Hypothalamus (tissue), 51 donors: ENCODE measurements at places on chromosomes 1 and 21.

- no peak for DNase-seq
Measured at GRCh38 chr1:232335261-232335660, 294.7 kb downstream of the SIPA1L2 start.

- DNase-seq: no peak
Measured at GRCh38 chr1:110170766-110171733, 20.8 kb downstream of the SLC6A17 start.

GRCh38 chr1:99745061-99745460 is 21.4 kb downstream of the FRRS1 start:
- no peak for DNase-seq

GRCh38 chr1:155166051-155166470 is 7.0 kb downstream of the KRTCAP2 start:
- DNase-seq: no peak

DNA sequence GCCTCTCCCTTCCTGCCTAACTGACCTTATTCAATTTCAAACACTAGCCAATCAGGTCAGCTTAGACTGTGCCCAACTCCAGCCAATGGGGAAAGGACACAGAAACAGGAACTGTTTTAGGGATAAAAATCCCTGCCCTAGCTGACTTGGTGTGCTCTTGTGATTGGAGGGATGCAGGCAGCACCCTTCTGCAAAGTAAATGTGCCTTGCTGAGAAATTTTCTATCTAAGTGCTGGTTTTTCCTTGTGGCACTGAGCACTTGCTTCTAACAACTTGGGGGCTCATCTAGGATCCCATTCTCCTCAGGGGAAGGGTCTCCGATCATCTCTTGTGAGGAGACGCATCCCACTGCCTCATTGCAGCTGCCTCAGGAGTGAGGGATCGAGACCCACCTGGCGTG is 10.7 kb upstream of the CD2 start:
- no peak for DNase-seq

GRCh38 chr1:113325022-113325421 is 65.3 kb upstream of the MAGI3 start:
- no peak for DNase-seq

GRCh38 chr1:14853518-14853917 is 255.0 kb downstream of the KAZN start:
- no peak for DNase-seq

DNA sequence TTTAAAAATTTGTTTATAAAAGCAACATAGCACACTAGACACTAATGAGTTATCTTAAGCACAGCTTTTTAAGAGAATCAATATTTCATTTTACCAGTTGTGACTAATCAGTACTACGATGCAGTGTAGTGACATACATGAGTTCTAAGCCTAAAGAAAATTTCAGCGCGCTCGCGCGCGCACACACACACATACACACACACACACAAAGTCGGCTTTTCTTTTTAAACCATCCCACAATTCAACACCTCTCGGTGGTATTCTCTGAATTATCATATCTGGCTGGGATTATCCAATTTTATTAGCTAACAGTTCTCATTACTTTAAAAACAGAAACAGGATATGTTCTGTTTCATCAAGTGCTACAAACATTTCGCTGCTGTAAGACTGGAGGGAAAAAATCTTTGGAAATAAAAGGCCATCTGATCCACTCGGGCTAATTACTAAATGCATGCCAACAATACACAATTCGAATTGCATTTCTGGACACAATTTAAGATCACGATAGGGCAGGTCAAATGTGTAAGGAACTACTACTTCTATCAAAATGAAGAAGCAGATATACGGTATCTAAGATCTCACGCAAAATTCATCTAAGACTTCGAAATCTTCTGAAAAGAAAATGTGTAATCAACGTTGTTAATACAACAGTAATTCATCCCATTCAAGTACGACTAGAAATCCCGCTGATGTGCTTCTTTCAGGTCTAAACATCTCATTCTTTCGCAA is 1.2 kb downstream of the TUT4 start:
- DNase-seq: no peak

GRCh38 chr21:33871171-33871570 is 44.4 kb downstream of the ATP5PO start:
- DNase-seq: no peak

DNA sequence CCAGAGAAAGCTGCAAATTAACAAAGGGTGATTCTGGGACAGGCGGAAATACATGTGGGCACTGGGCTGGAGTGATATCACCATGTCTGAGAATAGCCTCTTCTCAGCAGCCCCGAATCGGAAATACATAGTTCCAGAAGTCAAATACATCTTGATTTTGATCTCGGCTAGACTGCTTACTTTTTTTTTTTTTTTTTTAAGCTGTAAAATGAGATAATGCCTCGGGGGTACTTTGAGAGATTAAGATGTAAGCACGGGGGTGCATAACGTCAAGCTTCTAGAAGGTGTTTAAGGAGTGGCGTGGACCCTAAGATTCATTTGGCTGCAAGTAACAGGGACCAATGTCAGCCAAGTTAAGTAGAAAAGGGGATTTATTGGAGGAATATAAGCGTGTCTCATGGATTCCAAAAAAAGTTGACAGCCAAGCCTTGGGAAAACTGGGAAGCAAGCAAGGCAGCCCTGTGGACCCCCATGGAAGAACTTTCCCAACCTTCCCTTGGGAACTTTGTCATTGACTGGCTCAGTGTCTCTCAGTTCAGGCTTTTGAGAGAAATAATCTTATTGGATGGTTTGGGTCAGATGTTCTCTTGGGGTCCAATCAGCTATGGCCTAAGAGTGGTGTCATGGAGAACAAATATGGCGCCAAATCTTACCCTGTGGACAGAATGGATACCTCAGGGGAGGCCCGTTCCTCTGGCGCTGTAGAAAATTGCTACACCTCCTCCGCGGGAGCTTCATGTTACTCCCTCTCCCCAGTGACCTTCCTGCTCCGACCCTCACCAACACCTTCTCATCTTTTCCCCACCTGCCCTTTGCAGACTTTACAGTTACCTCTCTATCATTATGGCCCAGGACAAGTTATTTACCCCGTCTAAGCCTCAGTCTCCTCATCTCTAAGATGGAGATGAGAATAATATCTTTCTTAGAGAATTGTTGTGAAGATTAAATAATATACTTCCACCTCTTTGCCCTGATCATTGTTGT is 186.6 kb downstream of the KAZN start:
- DNase-seq: no peak

DNA sequence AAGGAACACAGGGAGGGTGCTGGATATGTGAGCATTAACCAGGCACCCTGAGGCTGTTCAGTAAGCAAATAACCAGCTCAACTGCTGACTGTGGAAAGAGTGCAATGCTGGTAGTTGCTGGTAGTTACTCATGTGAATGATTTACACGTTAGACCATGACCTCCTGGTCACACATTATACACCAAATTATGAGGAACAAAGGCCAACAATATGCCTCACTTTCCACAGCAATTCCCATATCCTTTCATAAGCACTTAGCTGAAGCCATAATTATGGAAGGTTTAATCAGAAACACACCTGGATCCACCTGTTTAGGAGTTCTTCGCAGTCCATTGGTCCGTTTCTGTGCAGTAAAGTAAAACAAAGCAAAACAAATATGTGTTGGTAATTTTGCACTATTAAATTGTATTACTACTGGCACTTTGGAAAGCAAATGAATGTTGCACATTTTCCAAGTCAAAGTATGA is 281.8 kb downstream of the VAV3 start:
- DNase-seq: no peak

- DNase-seq: no peak
Measured at GRCh38 chr1:3785045-3785444, 11.3 kb downstream of the LRRC47 start.

DNA sequence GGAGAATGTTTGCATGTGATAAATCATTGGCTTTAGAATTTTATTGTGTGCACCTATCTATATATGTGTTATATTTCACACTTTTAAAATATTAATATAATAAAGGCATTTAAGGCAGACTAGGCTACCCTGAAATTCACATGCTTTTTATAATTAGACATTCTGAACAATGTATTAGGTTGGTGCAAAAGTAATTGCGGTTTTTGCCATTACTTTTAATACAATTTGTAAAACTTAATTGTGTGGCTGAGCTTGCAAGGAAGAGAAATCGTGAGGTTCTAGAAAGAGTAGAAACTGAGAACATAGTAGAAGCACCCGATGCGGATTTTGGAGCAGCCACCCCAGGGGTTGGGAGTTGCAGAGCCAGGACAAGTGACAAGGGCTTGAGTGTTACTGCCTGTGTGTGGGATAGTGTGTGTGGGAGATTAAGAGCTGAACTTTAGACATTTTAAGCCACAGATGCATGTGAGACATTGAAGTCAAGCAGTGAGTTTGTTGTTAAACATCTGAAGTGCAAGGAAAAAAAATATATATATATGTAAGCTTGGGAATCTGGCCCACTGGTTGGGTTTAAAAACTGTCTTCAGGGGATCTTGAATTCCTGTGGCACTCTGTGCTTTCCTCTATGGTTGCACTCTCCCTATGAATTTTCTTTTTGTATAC is 244.5 kb downstream of the TM2D1 start:
- DNase-seq: no peak

DNA sequence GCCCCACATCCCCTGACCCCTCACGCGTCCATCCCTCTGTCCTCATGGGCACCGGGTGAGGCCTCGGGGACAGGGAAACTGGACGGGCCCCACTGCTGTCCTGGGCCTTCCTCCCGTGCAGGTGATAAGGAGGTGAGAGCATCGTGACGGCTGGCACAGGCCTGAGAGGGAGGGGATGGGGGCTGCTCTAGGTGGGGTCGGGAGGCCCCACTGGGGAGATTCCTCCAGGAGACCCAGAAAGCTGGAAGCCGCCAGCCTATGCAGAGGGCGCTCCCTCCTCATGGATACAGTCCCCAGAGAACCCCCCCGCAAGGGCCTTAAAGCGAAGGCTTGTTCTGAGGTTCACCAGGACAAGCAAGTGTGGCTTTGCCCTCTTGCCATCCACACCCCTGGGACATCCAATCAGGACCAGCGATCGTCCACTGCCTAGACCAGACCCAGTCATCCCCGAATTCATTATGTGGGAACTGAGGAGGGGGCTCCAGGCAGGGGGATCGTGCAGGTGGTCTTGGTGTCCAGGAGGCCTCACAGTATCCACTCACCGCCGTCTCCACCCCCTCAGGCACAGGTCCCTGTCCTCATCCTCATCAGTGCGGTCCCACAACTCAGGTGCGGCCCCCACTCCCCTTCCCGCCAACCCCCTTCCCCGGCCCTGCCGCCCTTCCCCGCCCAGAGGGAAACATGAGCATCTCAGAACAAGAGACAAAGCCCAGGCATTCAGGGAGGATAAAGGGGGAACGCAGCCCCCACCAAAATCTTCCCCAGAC is 45.3 kb upstream of the COL18A1 start:
- no peak for DNase-seq

DNA sequence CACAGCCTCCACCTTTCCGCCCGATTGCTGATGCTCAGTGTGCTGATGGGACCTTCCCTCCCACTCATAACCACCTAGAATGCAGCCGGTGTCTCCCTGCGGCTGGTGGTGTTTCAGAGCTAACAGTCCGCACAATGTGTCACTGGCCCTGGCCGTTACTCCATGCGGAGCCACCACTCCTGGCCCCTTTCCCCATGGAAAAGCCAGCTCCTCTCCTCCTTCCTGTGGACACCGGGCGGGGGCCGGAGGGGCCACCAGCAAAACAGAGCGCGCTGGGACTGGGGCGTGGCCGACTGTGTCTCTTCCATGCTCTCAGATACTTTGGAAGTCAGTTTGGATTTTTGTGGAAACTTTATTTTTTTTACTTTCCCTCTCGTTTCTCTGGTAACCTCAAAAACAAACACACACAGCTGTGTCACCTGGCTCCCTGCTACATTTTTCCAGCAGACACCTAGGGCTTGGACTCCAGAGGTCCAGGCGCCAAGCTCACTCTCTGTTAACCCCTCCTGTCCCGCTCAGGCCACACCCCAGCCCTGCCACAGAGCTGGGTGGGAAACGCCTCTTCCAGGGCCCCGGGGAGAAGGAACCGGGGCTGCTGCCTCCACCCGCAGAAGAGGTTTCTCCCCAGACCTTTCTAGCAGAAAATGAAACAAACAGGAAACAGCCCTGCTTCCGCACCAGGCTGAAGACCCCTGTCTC is 32.5 kb upstream of the COL6A2 start:
- no peak for DNase-seq

DNA sequence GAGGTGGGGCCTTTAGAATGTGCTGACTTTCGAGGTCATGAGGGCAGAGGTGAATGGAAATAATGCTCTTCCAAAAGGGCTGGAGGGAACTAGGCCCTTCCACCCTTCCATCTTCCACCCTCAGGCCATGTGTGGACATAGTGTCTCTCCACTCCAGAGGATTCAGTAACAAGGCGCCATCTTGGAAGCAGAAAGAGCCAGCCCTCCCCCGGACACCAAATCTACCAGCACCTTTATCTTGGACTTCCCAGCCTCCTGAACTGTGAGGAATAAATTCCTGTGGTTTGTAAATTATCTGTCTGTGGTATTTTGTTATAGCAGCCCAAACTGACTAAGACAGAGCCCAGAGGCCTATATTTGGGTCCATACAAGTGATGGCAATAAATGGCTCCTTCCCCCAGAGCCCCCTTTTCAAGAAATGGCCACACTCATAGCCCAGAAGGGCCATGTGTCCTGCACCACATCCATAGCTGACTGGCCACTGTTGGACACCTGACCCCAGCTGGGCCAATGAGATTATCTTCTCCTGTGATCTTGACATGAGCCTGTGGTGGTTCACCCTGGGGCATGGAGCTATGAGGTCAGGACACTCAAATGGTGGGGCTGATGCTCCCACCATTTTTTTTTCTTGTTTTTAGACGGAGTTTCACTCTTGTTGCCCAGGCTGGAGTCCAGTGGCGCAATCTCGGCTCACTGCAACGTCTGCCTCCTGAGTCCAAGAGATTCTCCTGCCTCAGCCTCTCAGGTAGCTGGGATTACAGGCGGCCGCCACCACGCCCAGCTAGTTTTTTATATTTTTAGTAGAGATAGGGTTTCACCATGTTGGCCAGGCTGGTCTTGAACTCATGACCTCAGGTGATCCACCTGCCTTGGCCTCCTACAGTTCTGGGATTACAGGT is 114.9 kb downstream of the RRAGC start:
- DNase-seq: no peak

- DNase-seq: no peak
Measured at GRCh38 chr1:46652321-46653100, 15.7 kb downstream of the ATPAF1 start.

- no peak for DNase-seq
Measured at GRCh38 chr1:179264507-179264906, 29.1 kb upstream of the SOAT1 start.

GRCh38 chr21:25501996-25502665 is 105.2 kb downstream of the MRPL39 start:
- no peak for DNase-seq
